ENCODE measurements at places on chromosomes 1 and 21. TPM values are rescaled to one million over a fixed set of nuclear protein-coding genes. Genes with fewer than 3 reads are reported as not detected.
A peak's percentile ranks its signal among the peaks of the same experiment; 100 is the strongest.

ADAM15 gene
- polyA plus RNA-seq: 19.5 TPM

SPTA1 gene
- polyA plus RNA-seq: 0.07 TPM

PYHIN1 gene
- not detected for polyA plus RNA-seq

- no peak for DNase-seq
- peaks cover 5% of the 10 kb centered on the region for H3K4me1 ChIP-seq
- no peak overlapping the region for H3K4me3 ChIP-seq
These were observed 107.4 kb upstream of the SERBP1 start for GRCh38 chr1:67537667-67538018.

- peak; percentile 91 for DNase-seq
- peak overlapping the region; percentile 46 for H3K4me3 ChIP-seq
- no peaks in the 10 kb centered on the region for H3K27me3 ChIP-seq
These were observed 29.3 kb downstream of the SGIP1 start for GRCh38 chr1:66563094-66563800.

DNA sequence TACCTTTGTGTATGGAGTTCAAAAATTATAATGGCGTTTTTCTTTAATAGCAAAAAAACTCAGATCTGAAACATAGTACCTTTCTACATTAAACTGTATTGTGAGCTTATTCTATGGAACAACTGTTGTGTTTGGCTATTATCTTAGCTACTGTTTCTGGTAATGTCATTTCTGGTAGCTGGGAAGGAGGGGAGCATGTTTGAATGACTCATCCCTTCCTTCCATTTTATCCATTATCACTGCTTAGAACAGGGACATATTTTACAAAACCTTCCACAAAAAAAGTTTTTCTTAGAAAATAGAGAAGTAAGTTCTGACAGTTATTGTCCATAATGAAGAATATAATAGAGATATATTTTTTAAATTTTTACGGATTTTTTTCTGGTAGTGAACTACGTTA, 128.3 kb downstream of the NRDC start:
- no peaks in the 10 kb centered on the region for H3K4me1 ChIP-seq
- no peaks in the 10 kb centered on the region for H3K27me3 ChIP-seq
- DNase-seq: peak; percentile 35
- H3K27ac ChIP-seq: no peak overlapping the region

Data from fibroblast of lung (primary cell).